ENCODE measurements at places on chromosomes 1 and 21.

- DNase-seq = no peak
Observed at GRCh38 chr1:236921610-236922009, 82.6 kb downstream of the MT1HL1 start.

DNA sequence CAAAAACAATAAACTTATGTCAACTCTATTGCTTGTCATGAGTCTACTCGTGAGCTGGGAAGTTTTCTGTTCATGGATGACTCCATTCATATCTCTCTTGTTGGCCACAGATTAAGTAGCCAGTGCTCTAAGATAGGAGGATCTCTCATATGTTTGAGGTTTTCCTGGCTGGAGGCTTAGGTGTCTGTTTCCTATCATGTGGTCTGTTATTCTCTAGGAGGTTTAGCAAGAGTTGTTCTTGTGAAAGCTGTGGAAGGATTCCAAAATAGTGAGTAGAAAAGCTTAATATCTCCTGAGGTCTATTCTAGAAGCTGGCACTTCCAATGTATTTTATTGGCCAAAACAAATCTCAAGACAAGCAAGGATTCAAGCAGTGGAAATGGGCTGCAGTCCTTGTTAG, 5.8 kb upstream of the KRTAP20-2 start:
- DNase-seq = no peak

DNA sequence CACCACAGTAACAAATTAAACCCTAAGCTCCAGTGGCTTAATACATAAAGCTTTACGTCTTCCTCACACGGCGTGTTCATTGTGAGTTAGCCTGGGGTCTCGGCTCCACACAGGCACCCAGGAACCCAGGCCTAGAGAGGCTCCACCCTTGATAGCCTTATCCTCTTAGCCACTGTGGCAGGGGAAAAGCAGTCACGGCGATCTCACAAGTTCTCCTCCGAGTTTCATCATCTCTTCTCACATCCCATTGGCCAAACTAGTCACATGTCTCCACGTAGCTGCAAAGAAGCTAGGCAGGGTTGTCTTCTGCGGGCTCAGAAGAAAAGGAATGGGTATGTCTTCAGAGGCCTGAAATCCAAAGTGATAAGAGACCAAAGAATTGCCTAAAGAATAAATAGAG, 122.3 kb upstream of the GRIK3 start:
- no peak for DNase-seq

- DNase-seq = no peak
Observed at GRCh38 chr1:229561141-229561540, 2.6 kb upstream of the ABCB10 start.

GRCh38 chr1:67342076-67342890, 34.6 kb downstream of the IL12RB2 start:
- DNase-seq = no peak

GRCh38 chr1:103353391-103353790, 172.1 kb upstream of the RNPC3 start:
- DNase-seq = peak; percentile 38

DNA sequence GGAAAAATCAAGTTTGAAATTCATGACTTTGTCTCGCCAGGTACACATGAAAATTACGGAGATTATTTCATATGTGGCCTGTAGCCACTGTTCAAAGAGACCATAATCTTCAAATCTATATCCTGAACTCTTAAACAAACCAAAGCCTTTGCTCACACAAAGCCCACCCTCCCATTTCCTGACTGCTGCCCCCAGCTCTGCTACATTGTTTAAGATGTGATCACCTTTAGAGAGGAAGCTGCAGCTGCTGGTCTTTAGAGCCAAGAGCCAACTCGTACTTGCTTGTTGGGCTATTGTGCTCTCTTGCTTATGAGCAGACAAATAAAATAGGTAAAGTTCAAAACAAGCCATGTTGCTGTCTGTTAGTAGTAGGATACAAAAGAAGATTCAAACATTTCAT, 71.9 kb downstream of the DTL start:
- DNase-seq = no peak

DNA sequence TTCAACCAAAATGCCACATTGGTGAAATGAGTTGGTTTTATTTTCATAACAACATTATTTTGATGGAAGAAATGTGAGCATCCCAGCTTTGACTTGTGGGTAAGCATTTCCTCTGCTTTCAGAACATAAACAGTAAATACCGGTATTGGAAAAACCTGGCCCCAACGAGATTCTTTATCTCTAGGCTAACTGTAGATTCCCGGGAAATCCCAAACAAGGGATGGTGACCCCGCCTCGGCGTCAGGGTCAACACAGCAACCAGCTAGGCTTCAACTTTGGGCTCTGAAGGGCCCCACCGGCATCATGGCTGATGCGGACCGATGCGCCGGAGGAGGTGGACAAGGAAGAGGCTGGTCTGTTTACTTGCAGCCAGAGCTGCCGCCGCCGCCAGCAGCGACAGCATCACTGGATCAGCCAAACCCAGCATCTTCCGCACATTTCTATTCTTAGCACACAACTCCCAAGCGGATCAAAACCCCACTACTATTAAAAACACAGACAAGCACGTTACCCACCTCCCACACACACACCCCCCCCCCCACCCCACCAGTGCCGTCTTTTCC, 1.1 kb downstream of the AKT3 start:
- DNase-seq = peak; percentile 76

- DNase-seq = peak; percentile 24
Observed at GRCh38 chr1:219086956-219087469, 86.7 kb upstream of the LYPLAL1 start.

DNA sequence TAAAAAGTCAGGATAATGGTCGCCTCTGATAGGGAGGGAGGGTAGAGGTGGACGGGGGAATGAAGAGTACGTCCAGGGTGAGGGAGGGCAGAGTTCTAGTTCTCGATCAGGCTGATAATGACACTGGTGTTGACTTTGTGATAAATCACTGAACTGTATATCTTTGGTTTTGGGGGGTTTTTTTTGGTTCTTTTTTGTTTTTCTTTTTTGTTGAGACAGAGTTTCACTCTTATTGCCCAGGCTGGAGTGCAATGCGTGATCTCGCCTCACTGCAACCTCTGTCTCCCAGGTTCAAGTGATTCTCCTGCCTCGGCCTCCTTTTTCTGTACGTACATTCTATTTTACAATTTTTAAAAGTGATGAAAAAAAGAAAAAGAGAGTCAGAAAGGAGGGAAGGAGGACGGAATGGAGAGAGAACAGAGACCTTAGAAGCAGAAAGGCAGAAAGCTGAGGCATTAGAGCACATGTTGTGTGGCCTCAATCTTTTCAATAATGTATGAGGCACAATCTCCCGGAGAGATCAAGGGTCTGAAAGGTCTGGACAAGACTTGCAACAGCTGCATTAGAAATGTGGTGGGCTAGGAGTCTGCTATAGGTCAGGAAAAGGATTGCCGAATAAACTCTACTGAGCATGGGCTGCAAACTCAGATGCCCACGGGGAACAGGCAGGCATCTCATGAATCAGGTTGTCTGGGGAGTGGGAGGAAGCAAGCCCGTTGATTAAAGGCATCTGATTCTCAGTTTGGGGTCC, 174.8 kb downstream of the TOMM20 start:
- DNase-seq = no peak

GRCh38 chr1:245019910-245020486, 134.8 kb upstream of the KIF26B start:
- DNase-seq = no peak

GRCh38 chr1:30477588-30477987, 245.8 kb downstream of the MATN1 start:
- no peak for DNase-seq

DNA sequence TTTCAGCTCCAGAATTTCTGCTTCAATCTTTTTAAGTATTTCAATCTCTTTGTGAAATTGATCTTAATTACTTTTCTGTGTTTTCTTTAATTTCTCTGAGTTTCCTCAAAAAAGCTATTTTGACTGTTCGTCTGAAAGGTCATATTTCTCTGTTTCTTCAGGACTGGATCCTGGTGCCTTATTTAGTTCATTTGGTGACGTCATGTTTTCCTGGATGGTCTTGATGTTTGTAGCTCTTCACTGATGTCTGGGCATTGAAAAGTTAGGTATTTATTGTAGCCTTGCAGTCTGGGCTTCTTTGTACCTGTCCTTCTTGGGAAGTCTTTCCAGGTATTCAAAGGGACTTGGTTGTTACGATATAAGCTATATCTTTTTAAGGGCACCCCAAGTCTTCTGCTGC, 998.7 kb downstream of the NCAM2 start:
- DNase-seq = no peak

GRCh38 chr1:183198463-183198862, 12.4 kb downstream of the LAMC2 start:
- peak; percentile 63 for DNase-seq

DNA sequence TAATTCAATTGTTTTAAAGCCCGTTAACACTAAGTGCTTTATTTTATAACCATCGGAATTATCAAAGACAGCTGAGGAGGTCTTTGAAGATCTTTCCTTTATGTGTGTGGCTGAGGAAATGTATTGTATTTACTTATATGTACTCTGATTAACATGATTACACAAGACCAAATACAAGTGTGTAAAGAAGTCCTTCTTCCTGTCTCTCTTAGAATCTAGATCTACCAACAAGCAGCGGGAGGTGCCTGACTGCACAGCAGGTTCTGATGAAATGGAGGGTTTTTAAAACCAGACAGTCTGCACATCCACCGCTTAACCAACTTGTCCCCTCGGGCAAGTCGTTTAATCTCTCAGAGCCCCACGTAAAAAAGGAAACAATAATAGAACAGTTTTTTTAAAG, 240.5 kb upstream of the MAP1LC3C start:
- DNase-seq = no peak

- DNase-seq = peak; percentile 37
Observed at GRCh38 chr1:160204526-160205241, 500 bp upstream of the PEA15 start.

DNA sequence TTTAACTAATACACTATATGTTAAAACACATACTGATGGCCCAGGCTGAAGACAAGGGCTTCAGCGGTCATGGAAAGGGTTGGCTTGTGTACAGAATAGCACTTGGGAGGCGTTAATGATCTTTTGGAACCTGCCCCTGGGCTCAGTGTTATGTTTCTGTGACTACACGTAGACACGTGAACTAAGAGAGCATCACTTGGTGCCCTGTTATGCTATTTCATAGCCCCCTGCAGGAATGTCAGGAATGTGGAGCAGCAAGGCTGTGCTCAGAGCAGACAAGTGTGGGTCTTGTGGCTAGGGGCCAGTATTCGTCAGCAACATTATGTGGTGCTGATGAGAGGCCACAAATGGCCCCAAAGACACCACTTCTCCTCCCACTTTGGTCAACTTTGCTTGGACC, 132.4 kb downstream of the MAP3K21 start:
- no peak for DNase-seq

DNA sequence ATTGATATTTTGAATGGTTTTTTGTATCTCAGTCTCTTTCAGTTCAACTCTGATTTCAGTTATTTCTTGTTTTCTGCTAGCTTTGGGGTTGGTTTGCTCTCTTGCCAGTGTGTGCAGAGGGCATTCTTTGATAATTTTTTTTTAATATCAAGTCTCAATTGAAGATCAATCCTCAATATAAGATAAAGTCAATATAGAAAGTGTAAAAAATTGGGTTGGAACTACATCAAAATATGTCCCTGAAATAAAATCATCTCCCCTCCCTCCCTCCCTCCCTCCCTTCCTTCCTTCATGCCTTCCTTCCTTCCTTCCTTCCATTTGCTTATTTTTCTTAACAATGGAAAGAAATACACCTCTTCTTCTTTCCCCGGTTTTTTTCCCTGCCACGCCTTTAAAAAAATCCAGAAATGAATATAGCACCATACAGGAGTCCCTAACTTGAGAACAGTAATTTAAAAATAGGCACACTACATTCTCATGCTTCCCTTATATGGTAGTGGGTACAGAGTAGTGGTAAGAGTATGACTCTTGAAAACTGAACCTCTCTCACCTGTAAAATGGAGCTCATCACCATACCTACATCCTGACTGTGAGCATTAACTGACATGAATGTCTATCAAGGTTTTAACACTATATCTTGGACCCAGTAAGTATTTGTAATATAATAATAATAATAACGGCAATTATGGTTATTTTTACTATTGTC, 221.9 kb downstream of the GIPC2 start:
- no peak for DNase-seq

DNA sequence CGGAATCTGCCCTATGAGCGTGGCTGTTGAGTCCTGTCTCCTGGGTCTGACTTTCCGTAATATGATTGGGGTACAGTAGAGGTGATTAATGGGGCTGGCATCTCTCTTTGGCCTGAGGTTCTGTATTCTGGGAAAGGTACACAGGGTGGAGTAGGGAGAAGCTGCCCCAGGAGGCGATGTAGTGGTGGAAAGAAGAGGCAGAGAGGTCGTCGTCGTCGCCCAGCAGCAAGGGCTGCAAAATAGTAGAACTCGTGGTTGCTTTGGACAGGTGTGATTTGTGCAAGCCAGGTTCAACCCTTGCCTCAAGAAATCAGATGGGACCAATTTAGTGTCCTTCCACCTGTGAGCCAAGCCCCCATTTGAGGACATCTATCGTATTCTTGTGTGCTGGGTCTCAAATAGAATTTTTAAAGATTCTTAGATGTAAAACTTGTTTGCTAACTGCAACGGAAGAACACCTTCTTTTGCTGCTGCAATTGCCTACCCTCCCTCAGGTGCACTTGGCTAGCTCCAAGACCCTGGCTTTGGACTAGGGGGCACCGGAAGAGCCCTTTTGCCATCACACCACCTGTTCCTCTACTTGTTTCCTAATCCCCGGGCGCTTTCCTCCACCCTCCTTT, 1.3 kb upstream of the HMGN2 start:
- no peak for DNase-seq

DNA sequence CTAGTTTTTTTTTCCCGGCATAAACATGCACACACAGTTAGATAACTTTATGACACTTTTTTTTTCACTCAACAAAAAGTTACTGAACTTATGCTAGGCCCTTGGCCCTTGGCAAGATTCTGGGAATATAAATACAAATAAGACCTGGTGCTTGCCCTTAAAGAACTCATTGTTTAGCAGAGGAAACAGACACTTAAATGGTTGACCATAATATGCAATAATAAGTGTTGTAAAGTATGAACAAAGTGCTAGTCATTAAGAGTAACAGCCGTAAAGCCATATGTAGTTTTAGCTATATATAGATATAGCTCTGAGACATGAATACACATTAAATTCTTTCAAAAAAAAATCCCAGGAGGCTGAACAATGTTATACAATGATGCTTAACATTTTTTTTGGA, 198.3 kb downstream of the CYYR1 start:
- DNase-seq = no peak

GRCh38 chr1:231806623-231807495, 180.3 kb downstream of the DISC1 start:
- DNase-seq = no peak

DNA sequence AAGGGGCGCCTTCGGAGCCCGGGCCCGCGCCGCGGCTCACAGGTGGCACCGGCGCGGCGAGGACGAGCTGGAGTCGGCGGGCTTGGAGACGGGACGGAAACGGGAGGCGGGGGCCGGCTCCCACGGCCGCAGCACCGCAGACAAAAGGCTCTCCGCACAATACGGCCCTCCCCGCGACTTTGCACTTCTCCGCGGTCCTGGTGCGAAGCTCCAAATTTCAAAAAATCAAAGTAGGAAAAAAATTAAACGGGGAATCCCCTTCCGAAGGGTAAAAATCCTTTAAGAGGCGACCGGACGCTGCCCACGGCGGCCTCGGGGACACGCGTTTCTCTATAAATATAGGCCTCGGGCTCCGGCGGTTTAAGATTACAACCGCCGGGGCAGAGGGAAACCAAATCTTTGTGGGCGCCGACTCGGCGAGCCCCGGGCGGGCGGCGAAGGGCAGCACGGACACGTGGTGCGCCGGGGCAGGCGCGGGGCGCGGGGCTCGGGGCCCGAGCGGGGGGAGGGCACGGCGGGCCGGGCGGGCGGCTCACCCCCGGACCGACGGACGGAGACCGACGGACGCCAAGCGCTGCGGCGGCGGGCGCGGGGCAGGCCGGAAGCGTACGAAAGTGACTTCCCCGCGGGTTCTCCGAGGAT, 453 bp downstream of the PABPC4 start:
- peak; percentile 11 for DNase-seq
